RWPE1 (cell line): ENCODE measurements at places on chromosomes 7 and 10.

DNA sequence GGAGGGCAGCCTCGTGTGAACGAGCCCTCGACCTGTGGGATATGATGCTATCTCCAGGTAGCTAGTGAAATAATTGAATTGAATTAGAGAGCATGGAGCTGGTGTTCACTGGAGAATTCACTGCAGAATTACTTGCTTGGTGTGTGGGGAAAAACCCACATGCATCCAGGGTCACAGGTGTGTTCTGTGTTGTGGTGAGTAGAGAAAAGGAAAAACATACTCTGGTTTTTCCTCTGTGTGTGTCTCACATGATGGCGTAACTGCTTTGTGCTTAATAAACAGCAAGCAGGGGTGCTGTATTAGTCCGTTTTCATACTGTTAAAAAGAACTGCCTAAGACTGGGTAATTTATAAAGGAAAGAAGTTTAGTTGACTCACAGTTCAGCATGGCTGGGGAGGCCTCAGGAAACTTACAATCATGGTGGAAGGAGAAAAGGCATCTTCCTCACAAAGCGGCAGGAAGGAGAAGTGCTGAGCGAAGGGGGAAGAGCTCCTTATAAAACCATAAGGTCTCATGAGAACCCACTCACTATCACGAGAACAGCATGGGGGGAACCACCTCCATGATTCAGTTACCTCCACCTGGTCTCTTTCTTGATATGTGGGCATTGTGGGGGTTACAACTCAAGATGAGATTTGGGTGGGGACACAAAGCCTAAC is 62.6 kb downstream of the TACR2 start:
- DNase-seq, result no peak

DNA sequence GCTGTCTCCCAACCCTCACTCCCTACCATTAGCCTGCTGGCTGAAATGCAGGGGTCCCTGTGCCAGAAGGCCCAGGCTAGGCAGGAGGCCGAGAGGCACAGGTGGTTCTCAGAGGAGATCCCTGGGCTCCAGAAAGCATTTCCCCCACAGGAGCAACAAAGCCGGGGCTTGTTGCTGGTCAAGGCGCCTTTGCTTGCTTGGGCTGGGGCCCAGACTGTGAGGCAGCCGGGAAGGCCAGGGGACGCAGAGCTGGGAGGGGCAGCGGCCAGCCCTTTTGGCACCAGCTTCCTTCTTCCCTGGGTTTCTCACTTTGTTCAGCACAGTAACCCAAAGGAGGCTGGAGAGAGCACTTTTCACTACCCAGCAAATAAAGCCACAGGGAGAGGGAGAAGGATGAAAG is 48.6 kb downstream of the FBXW4 start:
- no peak for DNase-seq

DNA sequence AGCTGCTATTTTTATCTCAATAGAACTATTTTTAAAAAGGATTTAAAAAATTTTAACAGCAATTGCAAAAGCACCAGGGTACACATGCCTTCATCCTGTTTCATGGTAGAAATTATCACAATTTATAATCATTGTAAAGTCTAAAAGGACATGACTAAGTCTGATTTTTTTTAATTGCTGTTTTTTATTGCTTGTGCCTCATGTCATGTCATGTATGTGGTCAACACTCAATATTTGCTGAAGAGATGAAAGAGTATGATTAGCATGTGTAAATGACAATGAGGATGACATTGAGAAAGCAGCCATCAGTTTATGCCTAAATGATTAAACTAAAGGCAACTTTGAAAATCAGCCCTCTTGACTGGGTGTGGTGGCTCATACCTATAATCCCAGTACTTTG is 74.8 kb downstream of the GPR37 start:
- DNase-seq, result no peak

GRCh38 chr7:26182706-26183105 is 17.8 kb downstream of the HNRNPA2B1 start:
- no peak for DNase-seq

GRCh38 chr7:8213381-8213780 is 48.6 kb downstream of the ICA1 start:
- no peak for DNase-seq

DNA sequence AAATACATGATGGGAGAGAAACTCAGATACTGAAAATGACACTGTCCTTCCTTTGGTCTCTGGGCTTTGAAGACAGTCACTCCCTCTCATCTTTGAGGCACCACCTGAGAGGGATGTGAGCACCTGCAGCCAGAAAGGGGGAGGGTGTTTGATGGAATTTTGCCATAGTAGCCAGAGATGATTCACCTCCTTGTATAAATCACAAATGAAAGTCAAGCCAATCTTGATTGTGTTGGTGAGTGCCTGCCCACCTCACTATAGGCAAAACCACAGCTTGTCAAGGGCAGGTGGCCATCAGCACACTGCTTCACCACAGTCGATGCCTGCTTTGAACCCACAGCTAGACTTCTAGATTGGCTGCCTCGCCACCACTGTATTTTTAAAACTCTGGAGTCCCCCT is 48.2 kb downstream of the PON1 start:
- peak; percentile 7 for DNase-seq

- no peak for DNase-seq
Observed at GRCh38 chr7:143882604-143883078, 19.3 kb downstream of the TCAF1 start.

DNA sequence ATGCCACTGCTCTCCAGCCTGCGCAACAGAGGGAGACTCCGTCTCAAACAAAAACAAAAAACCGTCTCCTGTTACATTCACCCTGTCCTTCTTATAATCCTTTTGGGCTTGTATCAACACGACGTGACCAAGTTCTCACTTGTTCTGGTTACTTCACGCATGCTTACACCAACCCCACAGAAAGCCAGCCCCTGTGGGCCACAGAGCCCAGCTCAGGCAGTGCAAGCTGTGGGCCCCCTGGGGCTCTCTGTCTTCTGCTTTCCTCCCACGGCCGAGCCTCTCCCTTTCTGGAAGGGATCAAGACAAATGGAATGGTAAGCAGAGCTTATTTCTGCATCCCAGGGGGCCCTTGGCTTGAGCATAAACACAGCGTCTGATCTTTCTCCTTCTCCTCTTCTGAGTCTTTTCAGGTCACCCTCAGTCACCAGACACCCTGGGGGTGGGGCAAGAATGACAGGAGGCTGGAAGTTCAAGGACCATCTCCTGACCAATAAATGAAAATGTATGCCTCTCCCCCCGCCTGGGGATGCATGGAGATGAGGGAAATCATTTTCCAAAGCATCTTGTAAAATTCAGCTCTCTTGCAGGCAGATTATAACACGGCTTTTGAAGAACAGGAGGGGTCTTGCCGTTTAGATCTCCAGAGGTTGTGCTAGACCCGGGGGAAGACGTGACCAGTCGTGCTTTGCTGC is 19.0 kb upstream of the TRIM56 start:
- peak; percentile 41 for DNase-seq

DNA sequence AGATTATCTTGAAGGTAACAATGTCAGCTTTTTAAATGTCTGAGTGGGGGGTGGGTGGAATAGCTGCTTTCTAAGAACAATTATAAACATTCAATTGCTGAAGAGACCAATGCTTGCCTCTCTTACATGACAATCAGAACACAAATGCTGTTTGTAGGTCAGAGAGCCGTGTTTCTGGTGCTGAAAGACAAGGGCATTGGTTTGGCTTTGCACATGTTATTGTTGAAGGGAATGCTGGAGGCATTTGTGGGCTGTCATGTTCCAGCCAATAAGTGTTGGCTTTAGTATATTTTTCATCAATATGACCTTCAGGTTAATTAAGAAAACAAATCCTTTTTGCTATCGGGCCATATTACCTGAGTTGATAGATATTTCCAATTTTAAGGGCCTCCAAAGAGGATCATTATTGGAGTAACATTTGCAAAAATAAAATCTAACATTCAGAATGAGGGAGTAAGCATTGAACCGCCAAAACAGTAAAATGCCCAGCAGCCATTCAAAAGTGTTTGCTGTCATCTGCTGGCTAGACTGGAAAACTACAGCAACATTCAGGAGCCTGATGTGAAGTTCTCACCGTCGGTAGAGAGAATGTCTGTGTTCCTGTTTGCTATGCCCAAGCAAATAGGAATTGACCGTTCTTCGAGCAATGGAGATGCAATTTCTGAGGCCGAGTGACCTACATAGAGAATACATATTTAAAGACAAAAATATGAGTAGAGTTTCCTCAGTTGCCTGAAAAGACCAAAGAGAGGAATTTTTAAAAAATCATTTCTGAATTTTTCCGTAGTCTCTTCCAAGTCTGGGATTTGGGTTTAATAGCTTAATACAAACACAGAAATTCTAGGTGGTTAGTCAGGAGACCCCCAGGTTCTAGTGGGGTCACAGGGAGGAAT is 118.9 kb downstream of the APBB1IP start:
- peak; percentile 51 for DNase-seq

- DNase-seq, result no peak
Observed at GRCh38 chr7:121936951-121937623, 64.1 kb downstream of the PTPRZ1 start.

DNA sequence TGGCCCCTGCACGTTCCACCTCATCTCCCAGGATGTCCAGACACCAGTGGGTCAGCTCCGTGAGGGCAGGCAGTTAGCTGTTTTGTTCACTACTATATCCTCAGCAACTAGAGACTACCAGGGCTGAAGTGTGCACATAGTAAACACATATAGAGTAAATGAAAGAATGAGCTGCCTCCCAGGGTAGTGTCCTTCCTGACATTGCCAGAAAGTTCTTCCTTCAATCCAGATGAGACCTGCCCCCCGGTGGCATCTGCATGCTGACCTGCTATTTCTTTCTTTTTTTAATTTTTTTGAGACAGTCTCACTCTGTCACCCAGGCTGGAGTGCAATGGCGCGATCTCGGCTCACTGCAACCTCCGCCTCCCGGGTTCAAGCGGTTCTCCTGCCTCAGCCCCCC is 14.0 kb upstream of the ARPC1A start:
- DNase-seq, result no peak

- no peak for DNase-seq
Observed at GRCh38 chr7:11078247-11078834, 104.7 kb downstream of the PHF14 start.

DNA sequence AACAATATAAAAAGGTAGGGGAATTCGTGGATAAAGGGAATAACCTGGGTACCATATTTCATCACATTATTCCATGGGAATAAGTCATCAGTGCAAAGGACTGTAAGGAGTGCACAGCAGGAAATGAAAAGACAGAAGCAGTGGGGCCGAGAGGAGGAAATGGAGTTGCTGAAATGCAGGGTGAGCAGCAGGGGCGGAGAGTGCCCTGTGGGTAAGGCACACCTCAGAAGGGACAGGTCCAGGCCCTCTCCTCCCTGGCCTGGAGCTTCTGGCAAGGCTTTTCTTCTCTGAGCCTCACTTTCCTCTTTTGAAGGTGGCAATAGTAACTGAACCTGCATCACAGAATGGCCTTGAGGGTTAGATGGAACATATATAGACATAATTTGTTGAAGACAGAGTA is 26.2 kb downstream of the IKZF1 start:
- no peak for DNase-seq

DNA sequence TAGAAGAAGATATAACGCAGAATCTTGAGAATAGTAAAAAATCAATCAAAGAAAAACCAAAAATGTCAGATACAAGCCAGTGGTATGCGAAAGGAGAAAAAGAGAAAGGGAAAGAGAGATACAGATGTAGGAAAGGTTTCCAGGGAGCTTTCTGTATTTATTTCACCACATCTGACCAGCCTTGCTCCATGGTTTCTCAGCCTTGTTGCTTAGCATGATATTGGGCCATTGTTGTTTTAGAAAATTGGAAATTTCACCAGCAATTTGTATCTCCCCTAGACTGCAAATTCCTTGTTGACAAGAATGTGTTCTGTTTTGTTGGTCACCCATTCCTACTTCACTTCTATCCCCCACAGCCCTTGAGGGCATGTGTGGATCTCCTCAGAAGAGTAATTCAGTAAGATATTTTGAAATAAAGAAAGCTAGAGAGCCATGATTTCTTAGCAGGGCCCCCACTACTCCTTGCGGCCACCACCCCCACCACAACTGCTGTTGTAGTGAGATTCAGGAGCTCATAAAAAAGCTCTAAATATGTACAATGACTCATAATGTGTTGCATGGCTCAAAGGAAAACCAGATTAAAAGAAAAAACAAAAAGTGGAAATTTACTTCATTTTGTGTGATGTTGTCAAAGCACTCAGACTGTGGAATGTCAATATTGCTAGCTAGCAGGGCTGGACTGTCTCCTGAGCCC is 138.7 kb downstream of the CHRM2 start:
- DNase-seq, result no peak

DNA sequence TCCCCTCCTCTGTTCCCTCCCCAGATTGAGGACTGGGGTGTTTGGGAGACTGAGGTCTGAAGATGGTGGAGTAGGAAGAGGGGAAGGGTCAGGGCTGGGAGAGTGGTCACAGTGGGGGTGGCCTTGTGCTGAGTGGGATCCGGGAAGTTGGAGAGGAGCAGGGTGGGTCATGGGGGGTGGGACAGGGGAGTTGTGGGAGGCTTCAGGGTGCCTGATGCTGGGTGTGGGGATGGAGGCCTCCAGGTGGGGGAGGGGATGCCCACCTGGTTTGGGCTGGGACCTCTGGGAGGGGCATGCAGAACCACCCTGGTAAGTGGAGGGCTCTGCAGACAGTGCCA is 2.6 kb downstream of the ZNF775 start:
- DNase-seq, result no peak

- no peak for DNase-seq
Observed at GRCh38 chr7:49976238-49976637, 116.8 kb downstream of the ZPBP start.

GRCh38 chr7:94266238-94266644 is 128.5 kb upstream of the COL1A2 start:
- peak; percentile 19 for DNase-seq

- no peak for DNase-seq
Observed at GRCh38 chr10:101848894-101849351, 5.3 kb upstream of the KCNIP2 start.

DNA sequence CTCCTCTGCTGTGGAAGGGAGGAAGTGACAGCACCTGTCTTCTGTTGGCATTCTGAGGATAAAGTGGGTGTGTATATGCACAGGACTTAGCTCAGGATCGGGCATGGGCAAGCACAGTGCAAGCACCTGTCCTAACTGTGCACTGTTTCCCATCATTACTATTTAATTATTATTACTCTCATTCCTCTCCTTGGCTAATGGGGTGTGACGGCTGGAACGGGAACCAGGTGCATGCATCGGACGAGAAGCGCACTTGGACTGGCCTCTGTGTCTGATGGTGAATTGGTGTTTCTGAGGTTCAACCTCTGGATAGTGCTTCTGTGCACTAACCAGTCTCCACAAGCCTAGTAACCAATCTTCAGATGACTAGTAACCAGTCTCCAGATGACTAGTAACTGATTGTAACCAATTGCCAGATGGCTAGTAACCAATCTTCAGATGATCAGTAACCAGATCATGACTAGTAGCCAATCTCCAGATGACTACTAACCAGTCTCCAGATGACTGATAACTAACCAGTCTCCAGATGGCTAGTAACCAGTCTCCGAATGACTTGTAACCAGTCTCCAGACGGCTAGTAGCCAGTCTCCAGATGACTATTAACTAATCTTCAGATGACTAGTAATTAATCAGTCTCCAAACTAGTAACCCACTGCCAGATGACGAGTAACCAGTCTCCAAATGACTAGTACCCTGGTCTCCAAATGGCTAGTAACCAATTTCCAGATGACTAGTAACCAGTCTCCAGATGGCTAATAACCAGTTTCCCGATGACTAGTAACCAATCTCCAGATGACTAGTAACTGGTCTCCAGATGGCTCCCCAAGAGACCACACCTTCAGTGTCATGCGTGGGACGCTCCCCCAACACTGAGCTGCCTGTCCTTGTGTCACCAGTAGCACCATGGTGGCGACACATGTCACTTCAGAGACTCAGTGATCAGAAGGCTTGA is 85.8 kb downstream of the PAXIP1 start:
- no peak for DNase-seq
